Kidney epithelial cell (primary cell): ENCODE measurements at places on chromosomes 12 and 14. TPM values are rescaled to one million over a fixed set of nuclear protein-coding genes. Genes with fewer than 3 reads are reported as not detected.

DNA sequence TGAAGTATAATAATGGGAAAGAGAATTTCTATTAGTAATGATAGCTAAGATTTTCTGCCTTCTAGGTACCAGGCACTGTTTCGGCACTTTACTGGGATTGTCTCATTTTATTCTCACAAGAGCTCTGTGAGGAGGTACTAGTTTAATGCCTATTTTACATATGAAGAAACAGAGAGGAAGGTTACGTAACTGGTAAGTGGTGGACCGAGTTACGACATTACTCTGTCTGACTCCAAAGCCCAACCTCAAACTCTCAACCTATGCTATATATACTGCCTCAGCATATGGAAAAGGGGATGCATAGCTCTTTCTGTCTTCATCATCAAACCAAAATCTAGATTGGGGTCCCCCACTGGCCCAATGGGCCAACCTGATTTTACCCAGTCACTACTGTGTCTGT lies 133.5 kb downstream of the KTN1 start:
- no peak for DNase-seq

DNA sequence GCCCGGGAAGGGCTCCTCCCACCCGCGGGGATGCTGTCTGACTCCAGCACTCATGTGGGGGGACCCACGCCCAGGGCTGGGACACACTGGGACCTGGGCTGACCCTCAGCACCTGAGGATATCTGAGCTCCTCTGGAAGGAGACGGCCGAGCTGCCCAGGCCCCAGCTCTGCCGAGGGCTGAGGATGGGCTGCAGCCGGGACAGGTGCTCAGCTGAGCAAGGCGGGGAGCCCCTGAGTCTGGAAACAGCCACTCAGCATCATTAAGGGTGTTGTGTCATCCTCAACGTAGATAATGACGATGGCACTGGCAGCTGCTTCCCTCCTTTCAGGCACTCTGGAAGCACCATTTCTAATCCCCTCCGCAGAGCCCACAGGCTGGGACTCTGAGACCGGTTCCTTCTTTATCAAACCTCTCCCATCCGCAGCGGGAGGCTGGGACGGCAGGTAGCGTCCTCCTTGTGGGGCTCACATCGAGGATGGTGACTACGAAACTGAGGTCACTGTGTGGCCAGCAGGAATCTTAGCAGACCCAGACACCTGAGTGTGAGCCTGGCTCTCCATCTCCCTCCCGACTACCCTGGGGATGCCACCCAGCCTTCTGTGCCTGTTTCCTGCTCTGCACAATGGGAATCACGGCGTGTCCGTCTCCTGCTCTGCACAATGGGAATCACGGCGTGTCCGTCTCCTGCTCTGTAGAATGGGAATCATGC lies 26.7 kb upstream of the SFSWAP start:
- no peak for DNase-seq

GRCh38 chr14:72565917-72566316 lies 328.0 kb downstream of the DPF3 start:
- DNase-seq, result no peak

GRCh38 chr12:69243099-69244084 lies 4.0 kb downstream of the CPSF6 start:
- DNase-seq, result no peak

- DNase-seq, result no peak
These were observed 5.0 kb upstream of the SLC38A4 start for GRCh38 chr12:46830731-46831334.

- DNase-seq, result no peak
These were observed 75.4 kb upstream of the CHST11 start for GRCh38 chr12:104381341-104381730.

- DNase-seq, result no peak
These were observed 71.8 kb upstream of the BCAT1 start for GRCh38 chr12:25020621-25021243.

- DNase-seq, result no peak
These were observed 6.1 kb upstream of the CNIH1 start for GRCh38 chr14:54447231-54447692.

DNA sequence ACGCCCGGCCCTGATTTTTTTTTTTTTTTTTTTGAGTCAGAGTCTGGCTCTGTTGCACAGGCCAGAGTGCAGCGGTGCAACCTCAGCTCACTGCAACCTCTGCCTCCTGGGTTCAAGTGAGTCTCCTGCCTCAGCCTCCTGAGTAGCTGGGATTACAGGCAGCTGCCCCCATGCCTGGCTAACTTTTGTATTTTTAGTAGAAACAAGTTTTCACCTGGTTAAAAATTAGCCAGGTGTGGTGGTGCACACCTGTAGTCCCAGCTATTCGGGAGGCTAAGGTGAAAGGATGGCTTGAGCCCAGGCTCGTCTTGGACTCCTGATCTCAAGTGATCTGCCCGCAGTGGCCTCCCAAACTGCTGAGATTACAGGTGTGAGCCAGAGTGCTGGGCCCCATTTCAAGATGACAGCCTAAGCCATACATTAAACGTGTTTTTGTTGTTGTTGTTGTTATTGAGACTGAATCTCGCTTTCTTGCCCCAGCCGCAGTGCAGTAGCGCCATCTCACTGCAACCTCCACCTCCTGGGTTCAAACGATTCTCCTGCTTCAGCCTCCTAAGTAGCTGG lies 42.7 kb upstream of the EAPP start:
- DNase-seq, result no peak

- DNase-seq, result no peak
These were observed 52.0 kb upstream of the SAV1 start for GRCh38 chr14:50719911-50720759.

DNA sequence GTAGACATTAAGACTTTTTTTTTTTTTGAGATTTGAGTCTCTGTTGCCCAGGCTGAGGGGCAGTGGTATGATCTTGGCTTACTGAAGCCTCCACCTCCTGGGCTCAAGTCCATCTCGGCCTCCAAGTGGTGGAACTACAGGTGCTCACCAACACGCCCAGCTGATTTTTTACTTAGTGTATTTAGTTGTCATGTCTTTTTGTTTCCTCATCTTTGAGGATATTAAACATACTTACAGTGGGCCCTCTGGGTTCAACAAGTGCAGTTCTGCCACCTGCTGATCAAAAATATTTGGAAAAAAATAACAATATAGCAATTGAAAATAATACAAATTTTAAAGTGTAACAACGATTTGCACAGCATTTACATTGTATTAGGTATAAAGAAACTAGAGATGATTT lies 4.4 kb upstream of the B4GALNT1 start:
- no peak for DNase-seq

DNA sequence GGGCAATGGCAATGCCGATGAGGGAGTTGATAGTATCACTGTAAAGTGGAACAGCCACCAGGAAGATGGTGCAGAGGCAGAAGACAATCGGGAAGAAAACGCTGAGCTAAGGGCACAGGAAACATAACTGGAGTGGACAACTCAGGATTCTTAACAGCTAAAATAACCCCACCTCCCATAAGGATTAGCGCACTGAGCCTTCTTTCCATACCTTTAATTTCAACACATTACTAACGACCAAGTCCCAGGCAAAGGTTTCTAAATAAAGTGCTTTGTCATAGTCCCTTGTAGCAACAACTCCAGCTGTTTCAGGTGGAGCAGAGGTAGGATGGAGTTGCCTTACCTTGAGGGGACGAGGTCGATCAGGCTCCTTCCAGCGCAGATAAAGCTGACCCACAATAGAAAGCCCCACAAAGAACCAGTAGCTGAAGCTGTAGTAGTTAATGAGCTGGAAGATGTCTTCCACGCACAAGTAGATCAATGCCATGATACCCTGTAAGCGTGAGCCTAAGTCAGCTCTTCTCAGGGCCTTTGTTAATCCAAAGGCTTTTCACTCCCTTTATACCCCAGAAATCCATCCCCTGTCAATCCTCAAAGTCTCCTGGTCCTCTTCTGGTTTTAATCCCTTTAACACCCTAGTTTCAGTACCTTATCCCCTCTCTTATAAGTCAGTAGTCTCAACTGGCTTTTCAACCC lies 7.7 kb downstream of the OXA1L start:
- DNase-seq, result no peak

- DNase-seq, result no peak
These were observed 796.4 kb downstream of the MED13L start for GRCh38 chr12:115481141-115481540.

- no peak for DNase-seq
These were observed 1.4 kb downstream of the SLC25A29 start for GRCh38 chr14:100304825-100305323.

- DNase-seq, result no peak
These were observed 5.6 kb downstream of the CABP1 start for GRCh38 chr12:120646044-120646443.

Gene JPH4
- total RNA-seq, result 1.0 and 1.1 TPM in 2 replicates

Gene PDE3A
- 1.4 and 1.8 TPM in 2 replicates for total RNA-seq

Gene PARPBP
- total RNA-seq, result 5.6 and 5.9 TPM in 2 replicates

Gene DLK1
- not detected in 2 replicates for total RNA-seq

Gene PLXNC1
- total RNA-seq, result 0.21 and 0.55 TPM in 2 replicates

Gene SERPINA1
- total RNA-seq, result 18.1 and 23.2 TPM in 2 replicates

Gene GLT1D1
- total RNA-seq, result 1.3 and 1.7 TPM in 2 replicates

Gene FLRT2
- total RNA-seq, result 8.1 and 14.7 TPM in 2 replicates

Gene MGST1
- total RNA-seq, result 9.0 and 12.8 TPM in 2 replicates

Gene LRTM2
- total RNA-seq, result not detected in 2 replicates

Gene SNX6
- total RNA-seq, result 185 and 267 TPM in 2 replicates
